Osteocyte (in vitro differentiated cells): ENCODE measurements at places on chromosomes 2 and 18. TPM values are rescaled to one million over a fixed set of nuclear protein-coding genes. Genes with fewer than 3 reads are reported as not detected.

ACMSD gene
- total RNA-seq, result not detected in 2 replicates

SPP2 gene
- total RNA-seq, result not detected in 2 replicates

GKN2 gene
- not detected in 2 replicates for total RNA-seq

GLI2 gene
- total RNA-seq, result 33.2 and 34.2 TPM in 2 replicates

HYCC2 gene
- total RNA-seq, result 16.8 and 18.9 TPM in 2 replicates

FRZB gene
- total RNA-seq, result 46.6 and 47.3 TPM in 2 replicates

BMPR2 gene
- total RNA-seq, result 90.6 and 92.3 TPM in 2 replicates

CFAP210 gene
- 0.94 TPM in 1 of 2 replicates, not detected in the other for total RNA-seq

AQP12A gene
- total RNA-seq, result not detected in 2 replicates

STPG4 gene
- total RNA-seq, result 0.37 and 0.56 TPM in 2 replicates

DNA sequence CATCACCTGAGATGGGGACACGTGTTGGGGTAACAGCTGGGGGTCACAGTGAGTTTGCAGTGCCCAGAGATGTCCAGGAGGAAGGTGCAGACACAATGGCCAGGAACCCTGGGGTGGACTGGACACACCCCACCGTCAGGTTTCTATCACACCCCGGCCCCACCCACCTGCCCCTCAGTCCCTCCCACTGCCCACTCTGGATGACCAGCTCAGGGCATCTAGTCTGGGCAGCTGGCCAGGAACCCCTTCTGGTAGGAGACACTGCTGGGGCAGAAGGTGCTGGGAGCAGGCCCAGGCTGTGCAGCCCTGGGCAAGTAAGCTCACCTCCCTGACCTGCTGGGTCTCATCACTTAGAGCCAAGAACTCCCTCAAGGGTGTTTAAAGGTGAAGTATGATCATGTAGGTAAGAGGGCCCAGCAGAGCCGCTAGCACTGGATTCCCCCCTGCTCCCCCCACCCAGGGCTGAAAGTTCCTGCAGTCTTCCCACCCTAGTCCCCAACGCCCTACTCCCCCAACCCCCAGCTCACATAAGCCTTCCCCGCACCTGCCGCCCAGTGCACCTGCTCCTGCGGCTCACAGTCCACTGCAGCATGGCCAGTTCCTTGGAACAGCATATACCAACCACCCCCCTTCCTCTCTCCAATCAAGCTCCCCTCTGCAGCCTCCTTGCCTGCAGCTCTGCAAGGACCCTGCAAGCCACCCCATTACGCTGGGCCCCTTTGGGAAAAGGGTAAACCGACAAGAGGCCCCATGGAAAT lies 17.3 kb downstream of the BIN1 start:
- DNase-seq, result no peak

GRCh38 chr2:135796606-135797005 lies 40.4 kb downstream of the LCT start:
- DNase-seq, result no peak

DNA sequence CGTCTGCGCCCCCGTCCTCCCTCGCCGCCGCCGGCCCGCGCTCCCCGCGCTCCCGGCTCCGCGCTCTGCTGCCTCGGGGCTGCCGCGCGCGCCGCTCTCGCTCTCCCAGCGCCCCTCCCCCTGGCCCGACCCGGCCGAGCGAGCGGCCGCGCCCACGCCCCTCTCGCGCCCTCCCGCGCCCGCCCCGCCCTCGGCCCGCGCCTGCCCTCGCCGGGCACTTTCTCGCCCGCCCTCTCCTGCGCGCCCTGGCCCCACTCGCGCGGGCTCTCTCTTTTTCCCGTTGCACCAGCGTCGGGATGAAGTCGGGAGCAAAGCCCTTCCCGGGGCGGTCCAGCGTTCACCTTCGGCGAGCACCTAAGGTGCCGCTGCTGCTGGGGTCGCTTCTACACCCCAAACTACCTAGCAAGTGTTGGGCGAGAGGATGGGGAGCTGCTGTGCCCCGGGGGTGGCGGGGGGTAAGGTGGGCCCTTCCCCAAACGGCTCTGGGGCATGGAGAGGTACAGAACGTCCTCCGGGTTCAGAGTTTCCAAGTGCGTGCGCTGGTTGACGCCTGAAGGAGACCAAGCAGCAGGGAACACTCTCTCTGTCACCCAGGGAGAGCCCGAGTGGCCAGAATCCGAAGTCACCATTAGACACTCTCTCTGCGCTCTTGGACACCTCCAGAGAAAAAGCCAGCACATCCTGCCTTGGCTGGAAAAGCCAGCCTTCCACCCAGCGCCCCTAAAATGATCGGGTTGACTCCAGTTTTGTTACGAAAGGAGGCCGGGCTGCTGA lies at the start of gene COLEC12:
Gene COLEC12 (minus strand): TSS at position 70 of the 774 bp plus-strand sequence. CDS start 187 bp downstream, outside the sequence.
- DNase-seq, result no peak

DNA sequence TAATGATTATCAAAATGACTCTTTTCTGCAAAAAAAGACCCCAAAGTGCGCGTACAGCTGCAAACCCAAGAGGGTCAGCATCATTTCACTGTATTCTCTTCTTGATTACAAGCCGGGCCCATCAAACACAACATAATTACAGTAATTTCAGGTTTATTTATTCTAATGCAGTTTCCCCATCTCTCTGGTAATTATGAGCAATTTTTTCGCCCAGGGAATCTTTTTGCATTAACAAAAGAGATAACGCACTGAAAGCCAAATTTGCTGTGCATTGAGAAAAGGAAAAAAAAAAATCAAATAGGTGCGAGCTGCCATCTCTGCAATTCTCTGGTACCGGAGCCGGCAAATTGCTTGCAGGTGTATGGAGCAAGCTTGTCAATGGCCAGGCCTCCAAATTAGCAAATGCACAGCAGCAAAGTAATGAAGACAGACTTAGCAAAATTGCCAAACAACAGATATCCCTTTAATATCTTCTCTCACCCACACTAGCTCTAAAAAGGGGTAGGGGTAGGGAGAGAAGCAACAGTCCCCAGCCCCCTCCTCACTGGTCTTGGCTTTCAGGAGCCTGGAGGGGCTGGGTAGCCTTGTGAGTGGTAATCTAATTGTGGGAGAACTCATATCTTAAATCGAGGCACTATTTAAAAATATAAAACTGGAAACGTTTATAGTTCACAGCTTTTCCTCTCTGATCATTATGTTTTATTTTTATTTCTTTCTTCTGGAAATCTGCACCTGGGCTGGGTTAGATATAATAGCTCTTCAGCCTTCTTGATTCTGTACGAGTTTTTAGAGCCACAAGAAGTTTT lies 6.7 kb downstream of the DLX1 start:
- DNase-seq, result no peak

DNA sequence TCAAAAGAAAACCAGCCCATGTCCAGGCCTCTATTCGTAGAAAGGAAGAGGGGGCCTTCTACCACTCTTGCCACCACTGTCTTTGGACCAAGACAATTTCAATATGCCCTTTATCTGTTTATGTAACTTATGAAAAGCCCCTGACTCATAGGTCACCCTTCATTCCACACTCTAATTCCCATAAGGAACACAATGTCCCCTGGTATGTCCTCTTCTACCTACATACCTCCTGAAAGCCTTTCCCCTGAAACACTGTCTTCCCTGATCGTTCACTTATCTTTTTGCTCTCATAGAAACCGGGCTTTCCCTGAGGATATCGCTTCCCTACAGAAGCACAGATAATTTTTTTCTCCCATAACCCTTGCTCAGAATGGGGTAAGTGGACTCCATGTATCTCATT lies 13.3 kb downstream of the EIF2AK3 start:
- no peak for DNase-seq

- DNase-seq, result peak; percentile 80
Measured at GRCh38 chr2:98892871-98893270, 43.2 kb downstream of the CRACDL start.

DNA sequence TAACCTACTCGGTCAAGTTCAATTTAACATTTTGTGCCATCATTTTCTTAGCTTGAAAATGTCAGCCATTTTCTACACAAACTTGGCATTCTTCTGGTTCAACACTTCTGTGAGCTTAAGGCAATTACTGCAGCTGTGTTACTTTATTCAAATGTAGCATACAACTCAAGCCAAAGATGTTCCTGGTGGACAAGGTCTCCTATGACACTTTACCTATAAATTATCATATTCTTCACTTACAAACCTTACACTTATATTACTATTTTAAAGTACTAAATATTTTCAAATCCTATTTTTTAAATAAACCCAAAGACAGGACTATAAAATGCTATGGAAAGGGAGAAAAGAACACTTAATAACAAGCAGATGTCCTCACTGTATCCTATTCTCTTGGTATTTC lies 1045.3 kb downstream of the TSN start:
- no peak for DNase-seq

- no peak for DNase-seq
Measured at GRCh38 chr2:11398750-11399437, 54.5 kb upstream of the ROCK2 start.

GRCh38 chr18:44107187-44107586 lies 573.5 kb upstream of the SETBP1 start:
- no peak for DNase-seq

GRCh38 chr2:224147174-224147573 lies 108.1 kb upstream of the SERPINE2 start:
- no peak for DNase-seq

- DNase-seq, result peak; percentile 98
Measured at GRCh38 chr2:131105156-131105949, at the start of gene PLEKHB2. Gene PLEKHB2, plus strand, starts transcription at chr2:131105336. Its CDS starts 15,606 bp downstream, at chr2:131120942.

DNA sequence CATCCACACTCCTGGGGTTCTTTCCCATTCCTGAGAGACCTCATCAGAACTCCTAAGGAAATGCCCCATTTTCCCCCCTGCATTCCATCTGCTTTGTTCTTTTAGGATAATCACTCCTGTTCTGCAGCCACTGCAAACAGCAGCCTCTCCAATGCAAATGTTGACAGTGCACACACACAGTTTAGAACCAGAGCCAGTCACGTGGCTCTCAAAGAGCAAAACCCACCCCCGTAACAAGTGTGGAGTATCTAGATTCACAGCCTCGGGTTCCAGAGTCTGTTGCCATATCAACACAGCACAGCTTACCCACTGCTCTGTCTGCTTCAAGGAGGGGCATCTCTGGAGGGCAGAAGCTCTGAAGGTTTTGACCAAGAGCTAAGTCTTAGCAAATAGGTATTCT lies 180.0 kb downstream of the NAPG start:
- DNase-seq, result no peak

DNA sequence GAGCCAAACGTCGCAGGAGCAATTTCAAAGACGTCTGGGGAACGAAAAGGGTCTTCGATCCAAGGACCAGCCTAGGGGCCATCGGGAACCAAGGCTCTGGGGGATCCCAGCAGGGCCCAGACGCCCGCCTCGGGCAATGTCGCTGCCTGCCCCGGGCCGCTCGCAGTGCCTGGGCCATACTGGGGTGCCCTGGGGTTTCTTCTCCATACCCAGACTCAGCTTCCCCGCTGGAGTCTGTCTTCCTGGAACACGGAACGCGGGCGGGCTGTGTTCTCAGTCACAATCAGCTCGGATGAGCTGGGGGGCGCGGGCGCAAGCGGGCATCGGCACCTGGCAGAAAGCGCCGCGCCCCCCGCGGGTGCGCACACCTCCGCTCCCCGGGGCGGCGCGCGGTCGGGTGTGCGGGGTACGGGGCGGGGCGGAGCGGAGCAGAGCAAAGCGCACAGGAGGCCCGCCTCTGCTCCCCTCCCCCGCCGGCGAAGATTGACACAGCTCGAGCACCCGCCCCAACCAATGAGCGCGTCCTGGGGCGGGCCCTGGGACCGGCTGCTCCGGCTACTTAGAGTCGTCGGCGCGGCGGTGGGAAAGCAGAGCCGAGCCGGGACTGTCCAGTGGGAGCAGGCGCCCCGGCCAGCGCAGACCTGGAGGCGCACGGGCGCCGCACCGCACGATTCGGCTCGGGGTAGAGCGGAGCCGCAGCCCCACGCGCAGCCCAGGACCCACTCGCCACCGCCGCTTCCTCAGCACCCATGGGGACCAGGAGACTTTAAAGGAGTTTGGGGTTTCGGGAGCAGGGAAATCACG lies at the start of gene LRATD1:
Gene LRATD1 (plus strand): TSS at position 585 of the 804 bp plus-strand sequence. CDS start 1,263 bp downstream, outside the sequence.
- no peak for DNase-seq

DNA sequence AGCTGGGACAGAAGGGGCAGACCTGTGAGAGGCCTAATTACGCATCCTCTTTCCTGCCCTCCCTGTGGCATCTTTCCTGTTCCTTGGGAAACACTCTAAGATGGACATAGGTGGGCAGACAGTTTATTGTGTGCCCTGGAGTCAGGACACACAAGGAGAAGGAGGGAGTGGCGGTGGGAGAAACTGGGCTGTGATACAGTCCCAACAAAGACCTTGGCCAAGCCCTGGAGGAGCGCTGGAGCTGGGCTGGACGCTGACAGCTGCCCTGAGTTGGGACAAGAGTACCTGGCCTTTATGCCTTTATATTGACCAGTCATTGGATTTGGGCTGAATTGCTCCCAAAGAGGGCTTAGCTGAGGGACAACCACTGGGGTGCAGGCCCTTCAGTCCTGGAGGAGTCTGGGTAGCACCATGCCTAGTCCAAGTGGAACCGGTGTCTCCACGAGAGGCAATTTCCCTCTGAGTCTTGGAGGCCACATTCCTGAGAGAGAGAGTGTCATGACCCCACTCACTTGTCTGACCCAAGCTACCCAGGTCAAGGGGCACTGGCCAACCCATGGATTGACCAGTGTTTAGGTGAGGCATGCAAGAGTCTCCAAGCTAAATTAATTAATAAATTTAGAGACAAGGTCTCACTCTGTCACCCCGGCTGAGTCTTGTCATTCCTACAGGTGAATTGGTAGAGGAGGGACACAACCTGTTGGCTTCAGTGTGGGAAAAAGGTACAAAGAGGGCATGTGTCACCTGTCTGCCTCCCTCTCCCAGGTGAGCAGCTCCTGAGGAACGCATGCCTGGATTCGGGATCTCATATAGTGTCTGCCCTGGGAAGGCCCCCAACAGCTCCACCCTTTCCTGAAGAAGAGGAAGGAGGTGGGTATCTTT lies 107.1 kb upstream of the ST3GAL5 start:
- no peak for DNase-seq

- DNase-seq, result peak; percentile 86
Measured at GRCh38 chr2:65129286-65129825, 550 bp downstream of the RAB1A start.

DNA sequence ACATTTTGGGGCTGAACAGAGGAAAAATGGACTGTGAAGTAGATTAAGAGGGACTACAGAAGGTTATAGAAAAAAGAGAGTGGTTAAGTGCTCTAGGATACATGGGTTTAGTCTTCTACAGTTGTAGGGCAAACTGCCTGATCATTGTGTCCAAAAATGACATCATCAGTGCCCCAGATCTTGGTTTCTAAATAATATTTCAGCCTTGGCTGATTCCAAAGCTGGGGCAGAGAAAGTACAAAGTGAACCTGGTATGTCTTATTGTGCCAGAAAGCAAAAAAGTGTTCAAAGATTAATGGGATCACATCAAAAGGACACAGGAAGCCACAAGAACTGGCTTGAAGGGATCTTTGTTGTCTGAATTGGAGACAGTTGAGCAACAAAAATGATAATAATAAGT lies 97.1 kb upstream of the ZNF521 start:
- DNase-seq, result no peak

DNA sequence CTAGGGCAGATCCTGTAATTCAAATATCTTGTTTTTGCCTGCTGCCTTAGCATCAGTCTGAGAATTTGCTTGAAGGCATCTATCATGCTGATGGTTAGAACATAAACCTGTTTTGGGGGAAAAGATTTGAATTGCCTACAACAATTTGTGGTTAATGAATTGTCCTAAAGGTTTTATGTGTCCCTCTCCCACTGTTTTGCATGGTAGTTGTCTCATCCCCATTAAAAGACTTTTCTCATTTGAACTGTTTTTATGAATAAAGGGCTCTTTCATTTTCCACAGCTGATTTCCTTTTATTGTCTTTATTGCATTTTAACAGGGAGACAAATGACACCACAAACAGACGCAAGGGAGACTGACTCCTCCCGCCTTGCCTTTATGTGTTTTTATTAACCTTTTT lies 275.6 kb downstream of the PIK3C3 start:
- DNase-seq, result no peak

GRCh38 chr2:85133751-85134254 lies 611 bp downstream of the TCF7L1 start:
- DNase-seq, result peak; percentile 87
